Stimulated activated CD8-positive, alpha-beta memory T cell treated with anti-CD3 and anti-CD28 coated beads, Interleukin-2, amount 100 ng/mL, for 1 hour (primary cell): ENCODE measurements at places on chromosomes 5 and 9.
A peak's percentile ranks its signal among the peaks of the same experiment; 100 is the strongest.

GRCh38 chr9:112072721-112073638, 102.1 kb downstream of the SUSD1 start:
- DNase-seq: no peak

DNA sequence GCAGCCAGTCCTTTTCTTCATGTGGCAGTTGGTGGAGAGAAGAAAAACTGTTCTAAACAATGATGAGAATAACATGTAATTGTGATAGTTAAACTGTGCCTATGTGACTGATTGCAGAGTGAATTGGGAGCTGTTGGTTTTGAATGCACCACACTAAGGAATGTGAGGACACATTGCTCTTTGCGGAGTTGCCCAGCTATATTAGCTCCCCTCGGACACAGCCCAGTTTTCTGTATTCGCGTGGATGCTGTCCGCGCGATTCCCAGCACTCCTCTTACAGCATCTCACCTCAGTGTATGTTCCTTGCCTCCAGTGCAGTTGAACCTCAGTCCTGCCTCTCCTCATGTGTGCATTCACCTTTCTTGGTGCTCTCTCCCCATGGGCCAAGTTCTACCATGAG, 32.2 kb downstream of the TGFBI start:
- DNase-seq: no peak

DNA sequence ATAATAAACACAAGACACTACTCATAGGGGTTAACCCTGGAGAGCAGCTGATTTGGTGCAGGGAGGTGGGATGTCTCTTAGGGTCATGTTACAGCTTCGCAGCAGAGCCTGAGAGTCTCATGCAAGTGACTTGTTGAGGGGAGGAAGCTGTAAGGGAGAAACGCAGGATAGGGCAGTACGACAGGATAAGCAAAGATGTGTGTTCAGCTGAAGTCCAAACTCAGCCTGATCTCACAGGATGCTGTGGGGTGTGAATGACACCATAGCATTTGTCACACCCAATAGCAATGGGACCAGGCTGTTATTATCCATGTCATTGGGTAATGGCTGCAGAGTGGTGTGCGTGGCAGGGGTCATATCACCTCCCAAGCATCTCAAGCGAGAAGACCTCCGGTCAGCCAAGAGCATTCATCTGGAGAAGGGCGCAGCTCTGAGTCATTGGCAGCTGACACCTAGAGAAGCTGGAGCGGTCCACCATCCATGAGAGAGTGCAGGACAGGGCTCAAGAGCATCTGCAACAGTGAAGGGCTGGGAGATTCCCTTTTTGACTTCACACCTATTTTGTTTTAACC, 49.2 kb upstream of the RPL26L1 start:
- no peak for DNase-seq

GRCh38 chr9:127224178-127224882, 40.2 kb upstream of the GARNL3 start:
- DNase-seq: peak; percentile 73

GRCh38 chr5:138824516-138824915, 50.6 kb downstream of the LRRTM2 start:
- no peak for DNase-seq

DNA sequence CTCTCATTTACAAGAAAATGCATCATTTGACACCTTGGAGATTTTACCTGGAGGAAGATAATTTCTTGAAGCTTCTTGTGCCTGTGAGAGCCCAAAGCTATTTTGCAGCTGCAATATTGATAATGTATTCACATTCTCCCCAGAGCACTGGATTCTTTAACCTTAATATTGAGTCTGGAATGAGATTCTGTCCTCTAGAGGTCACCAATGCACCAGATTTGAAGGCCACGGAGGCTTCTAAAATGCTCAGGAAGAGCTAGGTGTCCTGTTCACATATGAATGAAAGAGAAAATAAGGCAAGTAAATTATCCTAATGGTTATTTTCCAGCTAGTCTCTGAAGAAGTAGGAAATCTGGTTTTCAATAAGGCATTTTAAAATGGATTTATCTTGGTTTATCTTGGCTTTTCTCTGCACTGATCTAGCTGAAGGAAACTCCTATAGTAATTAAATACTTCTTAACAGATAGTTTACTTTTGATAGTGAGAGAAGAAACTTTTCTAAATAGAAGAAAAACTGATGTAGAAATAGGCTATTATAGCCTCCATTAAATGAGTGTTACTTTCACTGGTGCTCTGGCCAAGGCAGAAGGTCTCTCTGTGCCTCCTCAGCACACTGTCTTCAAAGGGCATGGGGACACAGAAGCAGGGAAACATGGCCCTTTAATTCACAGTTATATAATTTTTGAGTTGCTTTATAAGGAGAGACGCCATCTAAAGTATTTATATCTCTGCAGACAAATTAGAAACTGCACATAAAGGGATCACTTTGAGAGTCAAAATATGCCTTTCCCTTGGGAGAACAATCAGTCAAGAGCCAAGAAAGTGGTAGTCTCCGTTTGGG, 297.0 kb upstream of the ACTBL2 start:
- no peak for DNase-seq

DNA sequence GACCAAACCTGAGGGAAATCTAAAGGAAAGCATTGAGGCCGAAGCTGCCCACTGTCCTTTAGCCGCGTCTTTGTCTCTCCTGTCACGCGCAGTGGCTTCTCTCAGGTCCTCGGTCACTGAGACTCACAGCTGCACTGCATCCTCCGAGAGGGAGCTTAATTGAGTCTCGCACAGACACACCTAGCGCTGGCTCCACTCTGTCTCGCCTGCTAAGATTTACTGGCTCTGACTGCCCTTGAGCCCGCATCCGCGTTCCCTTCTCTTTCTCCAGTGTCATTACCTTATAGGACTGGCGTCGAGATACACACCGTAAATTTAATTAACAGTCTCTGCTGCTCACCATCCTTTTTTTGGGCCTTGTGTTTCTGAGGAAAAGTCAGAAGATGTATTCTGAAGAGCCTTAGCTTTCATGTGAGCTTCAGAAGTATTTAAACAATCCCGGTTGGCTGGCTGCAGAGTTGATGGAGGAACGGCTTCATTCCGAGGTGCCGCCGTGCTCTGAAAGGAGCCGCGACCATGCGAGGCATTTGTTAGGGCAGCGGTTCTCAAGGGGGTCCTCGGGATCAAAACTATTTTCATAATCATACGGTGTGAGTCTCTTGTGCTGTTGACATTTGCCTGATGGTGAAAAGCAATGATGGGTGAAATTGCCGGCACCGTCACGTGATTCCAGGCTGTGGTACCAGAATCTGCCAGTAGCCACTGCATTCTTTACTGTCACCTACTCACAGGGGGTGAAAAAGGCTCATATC, 58.3 kb downstream of the GPR107 start:
- no peak for DNase-seq

DNA sequence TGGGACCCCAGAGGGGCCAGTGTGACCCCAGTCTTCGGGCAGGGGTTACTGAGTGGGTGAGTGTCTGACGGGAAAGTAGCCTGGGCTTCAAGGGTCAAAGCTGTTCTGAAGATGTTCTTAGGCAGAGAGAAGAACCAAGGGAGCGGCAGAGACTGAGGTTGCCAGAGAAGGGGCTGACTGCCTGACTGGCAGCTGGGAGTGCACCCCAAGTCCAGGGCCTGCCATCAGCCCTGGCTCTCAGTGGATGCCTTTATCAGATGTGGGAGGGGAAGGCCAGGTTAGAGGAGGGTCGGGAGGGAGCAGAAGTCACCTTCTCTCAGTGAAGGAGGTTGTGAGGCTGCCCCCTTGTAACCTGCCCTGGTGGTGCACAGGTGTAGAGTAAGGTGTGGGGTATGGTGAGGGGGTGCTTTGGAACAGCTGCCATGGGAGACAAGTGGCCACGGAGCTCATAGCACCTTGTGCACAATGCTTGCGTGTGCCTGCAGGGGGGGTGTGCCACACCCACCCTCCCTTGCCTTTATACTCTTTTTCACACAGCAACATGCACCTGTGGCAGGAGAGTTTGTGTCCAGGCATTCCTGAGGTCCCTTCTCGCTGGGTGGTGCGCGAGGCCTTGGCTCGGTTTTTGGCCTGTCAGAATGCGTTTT, 18.9 kb downstream of the RALGPS1 start:
- no peak for DNase-seq

DNA sequence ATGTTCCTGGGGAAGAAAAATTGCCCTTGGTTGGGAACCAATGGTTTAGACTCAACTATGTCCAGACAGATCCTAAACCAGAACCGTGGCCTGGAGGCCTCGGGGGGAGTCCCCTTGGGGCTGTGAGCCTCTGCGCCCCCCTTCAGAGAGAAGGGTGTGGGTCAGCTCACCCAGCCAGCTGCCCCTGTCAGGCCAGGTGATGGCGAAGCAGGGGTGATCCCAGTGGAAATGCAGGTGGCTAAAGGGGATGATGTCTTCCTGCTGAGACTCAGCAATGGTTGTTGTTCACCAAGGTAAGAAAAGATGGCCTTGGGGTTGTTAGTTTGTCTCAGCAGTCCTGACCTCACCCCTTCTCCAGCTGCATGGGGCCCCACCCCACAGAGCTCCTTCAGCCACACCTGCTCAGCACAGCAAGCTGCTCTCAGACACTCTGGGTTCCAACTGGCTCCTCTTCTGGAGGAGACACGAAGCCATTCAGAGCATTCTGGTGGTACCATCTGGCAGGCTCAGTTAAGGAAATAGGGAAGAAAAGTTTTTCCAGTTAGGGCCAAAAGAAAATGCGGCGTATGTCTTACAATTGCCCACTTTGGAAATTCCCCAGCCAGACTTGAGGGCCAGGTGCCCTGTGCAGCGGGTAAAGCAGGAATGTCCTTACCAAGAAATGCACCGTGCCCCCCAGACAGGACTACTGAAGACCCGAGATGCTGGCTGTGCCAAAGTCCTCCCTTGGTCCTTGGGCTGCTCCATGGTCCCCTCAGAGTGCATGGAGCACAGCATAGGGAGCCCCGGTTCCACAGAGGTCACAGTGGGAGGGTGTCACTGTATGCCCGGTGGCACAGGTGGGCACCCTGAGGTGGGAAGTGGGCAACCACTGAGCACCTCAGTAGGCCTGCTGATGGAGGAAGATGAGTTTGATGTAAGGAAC, 90.2 kb downstream of the NSUN2 start:
- DNase-seq: no peak

GRCh38 chr9:127697575-127697974, 9.2 kb upstream of the CFAP157 start:
- DNase-seq: no peak

GRCh38 chr9:68802525-68803015, 97.5 kb downstream of the PIP5K1B start:
- no peak for DNase-seq

DNA sequence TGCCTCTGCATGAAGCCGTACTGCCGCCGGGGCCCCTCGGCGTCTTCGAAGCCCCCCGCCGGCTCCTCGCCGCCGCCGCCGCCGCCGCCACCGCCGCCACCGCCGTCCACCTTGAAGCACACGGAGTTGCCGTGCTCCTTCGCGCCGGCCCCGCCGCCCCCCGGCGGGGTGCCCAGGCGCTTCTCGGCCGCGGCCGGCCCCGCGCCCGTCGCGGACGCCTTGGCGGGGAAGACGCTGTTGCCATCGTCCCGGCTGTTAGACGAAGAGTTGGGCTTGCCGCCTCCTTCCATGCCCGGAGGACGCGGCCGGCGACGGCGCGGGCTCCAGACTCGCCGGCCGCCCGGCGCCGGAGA, 400 bp downstream of the HCN1 start:
- DNase-seq: no peak

- no peak for DNase-seq
Measured at GRCh38 chr9:117783828-117784227, 79.6 kb downstream of the TLR4 start.

GRCh38 chr5:170166101-170166500, 60.4 kb downstream of the FOXI1 start:
- DNase-seq: no peak

DNA sequence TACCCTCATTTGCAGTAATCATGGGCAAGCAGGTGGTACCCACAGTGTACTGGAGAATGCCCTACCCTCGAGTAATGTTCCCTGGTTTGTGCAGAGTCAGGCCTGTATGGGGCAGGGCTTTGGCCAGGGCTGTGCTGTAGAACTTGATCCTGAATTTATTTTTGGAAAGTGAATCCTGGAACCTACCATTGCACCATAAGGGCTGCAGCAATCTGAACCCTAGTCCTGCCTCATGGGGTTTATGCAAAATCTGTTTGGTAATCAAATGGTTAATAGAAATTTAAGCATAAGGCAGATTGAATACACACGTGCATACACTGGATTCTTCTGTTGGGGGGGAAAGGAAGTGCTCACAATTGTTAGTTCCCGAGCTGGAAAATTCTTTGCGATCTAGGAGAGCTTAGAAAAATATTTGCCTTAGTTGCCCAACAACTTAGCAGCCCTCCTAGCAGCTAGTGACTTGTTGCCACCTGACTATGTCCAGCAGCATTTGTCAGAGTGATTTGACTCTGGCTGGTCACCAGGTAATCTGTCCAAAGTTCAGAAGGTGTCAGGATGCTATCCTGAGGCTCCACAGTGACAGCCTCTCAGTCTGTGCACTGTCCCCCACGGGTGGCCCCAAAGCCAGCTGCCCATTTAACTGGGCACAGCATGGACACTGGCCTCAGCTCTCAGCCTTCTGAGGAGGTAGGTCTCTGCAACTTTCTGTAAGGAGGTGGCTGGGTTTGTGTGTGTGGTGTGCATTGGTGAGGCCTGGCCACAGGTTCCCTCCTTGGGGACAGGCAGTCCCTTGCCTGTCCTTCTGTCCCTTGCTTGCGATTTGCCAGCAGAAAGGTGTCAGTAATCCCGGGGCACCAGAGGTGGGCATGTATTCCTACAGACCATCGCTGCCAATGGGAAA, 8.3 kb downstream of the MVB12B start:
- no peak for DNase-seq

DNA sequence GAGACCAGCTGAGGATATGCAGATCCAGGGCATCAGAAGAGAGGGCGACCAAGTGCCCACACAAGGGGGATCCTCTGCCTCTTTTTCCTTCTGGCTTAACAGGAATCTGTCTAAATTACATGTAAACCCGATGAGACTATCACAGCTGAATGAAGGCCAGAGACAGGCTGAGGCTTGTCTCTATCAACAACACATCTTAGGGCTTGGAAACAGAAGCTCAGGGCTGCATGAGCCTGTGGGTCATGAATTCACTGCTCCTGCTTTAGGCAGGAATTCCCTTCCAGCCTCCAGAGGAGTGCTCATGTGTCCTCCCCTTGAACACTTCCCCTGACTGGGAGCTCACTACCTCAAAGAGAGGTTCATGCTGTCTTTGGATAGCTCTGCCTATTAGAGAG, 106.1 kb upstream of the PHYKPL start:
- DNase-seq: no peak

- no peak for DNase-seq
Measured at GRCh38 chr5:137604348-137605095, 105.4 kb upstream of the SPOCK1 start.

- DNase-seq: no peak
Measured at GRCh38 chr5:62421414-62421813, 8.9 kb downstream of the IPO11 start.

- no peak for DNase-seq
Measured at GRCh38 chr5:179731791-179732411, 721 bp upstream of the MAML1 start.
